NCI-H187 (cell line): ENCODE measurements at places on chromosomes 5 and 9.

DNA sequence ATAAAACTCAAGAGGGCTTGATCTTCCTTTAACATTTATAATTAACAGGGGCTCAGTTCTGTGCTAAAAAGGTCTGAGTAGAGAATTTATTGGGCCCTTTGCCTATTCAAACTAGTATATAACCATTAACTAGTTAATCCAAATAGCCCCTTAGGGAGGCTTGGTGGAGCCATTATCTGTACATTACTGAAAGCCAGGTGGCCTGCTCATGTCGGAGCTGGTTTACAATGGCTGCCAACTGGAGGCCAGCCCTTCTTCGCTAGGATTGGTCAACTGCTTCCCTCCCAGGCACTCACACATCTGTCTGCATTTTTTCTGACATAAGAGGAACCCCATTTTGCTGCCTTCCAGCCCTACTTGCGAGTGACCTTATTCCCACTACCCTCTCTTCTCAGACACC, 30.4 kb upstream of the NDFIP1 start:
- DNase-seq: no peak

GRCh38 chr9:127165116-127165515, 42.7 kb upstream of the ANGPTL2 start:
- DNase-seq: no peak

- DNase-seq: no peak
Measured at GRCh38 chr9:110541950-110542349, 37.6 kb downstream of the SVEP1 start.

GRCh38 chr5:92678640-92679039, 902.4 kb downstream of the NR2F1-AS1 start:
- DNase-seq: no peak

GRCh38 chr9:121333950-121334773, 35.9 kb downstream of the STOM start:
- DNase-seq: no peak

- DNase-seq: no peak
Measured at GRCh38 chr9:98039607-98040017, 16.9 kb upstream of the NANS start.

DNA sequence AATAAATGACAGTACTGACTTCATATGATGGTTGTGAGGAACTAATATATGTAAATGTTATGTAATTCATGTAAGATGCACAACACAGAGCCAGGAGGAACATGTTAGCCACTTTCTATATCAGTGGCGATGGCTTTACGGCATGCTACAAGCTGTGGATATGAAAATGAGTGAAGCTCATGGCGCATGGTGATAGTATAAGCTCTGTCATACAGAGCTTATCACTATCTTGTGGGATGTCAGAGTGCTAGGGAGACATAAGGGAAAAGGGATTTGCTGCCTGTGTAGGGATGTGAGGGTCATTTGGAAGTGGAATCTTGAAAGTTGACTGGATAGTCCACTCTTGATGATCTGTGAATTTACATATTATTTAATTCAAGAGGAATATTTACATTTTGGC, 13.6 kb downstream of the CPEB4 start:
- no peak for DNase-seq

DNA sequence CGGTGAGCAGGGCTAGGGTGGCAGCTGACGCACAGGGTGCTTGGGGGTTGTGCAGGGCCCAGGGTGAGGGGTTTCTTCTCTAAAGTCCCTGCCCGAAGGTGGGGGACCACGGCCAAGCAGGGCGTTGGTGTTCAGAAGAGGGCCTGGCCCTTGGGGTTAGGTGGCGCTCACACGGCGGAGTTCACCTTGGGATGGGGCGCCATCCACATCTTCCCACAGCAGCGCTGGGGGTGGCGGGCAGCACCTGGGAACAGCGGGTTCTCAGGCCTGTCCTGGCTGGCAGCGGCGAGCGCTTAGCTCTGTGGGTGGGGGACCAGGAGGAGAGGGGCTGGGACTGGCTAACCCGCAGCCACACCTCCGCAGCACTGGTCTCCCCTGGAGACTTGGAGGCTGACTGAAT, 6.1 kb downstream of the GPSM1 start:
- no peak for DNase-seq

DNA sequence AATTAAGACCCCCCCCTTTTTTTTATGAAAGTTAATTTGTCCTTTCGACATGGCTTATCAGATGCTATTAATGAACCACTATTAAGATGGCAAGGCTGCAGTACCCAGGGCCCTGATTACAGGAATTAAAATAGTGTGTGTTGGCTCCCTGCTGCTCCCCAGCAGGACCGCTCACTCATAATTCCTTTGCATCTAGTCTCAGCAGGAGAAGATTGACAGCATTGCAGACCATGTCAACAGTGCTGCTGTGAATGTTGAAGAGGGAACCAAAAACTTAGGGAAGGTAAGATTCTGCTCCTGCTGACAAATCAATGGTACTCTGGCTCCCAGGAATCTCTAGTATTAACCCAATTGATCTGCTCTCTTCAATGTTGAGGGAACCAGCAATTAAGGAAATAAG, 61.0 kb downstream of the STX17 start:
- DNase-seq: no peak

- no peak for DNase-seq
Measured at GRCh38 chr5:14269395-14269794, 126.3 kb downstream of the TRIO start.

DNA sequence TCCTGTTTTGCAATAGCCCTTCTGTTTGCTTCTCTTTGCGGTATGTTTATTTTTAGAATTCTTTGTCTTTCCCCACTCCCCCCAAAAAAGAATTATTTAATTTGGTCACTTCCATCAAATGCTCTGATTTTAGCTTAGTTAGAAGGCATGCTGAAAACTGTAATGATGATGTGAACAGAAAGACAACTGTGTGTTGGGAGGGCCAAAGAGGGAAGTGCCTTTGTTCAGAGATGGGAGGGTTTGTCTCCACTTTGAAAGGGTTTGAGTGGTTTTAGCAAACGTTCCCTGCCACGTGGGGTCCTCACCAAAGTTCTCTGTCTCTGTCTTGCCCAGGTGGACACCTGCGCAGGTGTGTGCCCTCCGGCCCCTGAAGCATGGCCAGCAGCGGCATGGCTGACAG, 41.9 kb downstream of the SYK start:
- DNase-seq: no peak

DNA sequence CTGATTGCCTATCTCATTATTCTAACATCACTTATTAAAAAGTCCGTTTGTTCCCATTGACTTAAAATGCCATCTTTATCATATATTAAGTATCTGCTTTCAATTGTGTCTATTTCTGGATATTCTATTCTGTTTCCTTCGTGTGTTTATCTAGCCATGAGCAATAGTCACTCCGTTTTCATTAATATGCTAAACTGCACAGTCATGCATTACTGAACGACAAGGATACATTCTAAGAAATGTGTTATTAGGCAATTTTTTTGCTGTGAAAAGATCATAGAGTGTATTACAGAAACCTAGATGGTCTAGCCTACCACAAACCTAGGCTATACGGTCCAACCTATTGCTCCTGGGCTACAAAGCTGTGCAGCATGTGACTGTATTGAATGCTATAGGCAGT, 482.9 kb downstream of the IRX1 start:
- DNase-seq: no peak

DNA sequence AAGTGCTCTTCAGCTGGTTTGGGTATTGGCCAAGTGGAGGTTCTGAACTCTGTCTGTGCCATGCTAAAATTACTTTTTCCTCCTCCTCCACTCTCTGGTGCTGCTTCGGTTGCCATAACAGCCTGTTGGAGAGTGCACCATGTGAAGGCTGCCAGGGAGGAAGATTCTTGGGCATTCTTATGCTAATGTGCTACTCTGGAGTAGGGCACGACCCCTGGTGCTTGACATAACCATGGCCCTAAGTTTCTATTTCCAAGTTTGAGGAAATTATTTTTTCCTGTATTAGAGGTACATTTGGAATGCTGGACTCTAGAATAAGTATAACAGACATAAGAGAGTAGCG, 111.6 kb downstream of the ARHGAP26 start:
- DNase-seq: no peak

DNA sequence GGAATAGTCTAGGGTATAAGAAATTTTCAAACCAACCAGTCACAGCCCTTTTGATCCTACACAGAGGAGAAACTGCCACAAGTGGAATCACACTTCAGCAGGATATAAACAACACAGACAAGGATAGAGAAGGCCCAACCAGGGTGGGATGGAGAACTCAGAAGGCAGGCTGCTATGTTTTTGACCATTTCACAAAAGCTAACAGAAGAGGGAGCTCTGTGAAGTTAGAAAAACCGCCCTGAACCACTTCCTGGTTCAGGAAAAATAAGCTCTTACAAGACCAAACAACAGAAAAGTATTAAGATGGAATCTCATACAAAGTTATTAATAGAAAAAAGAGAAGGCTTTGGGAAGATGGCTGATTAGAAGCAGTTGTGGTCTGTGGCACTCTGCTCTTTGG, 960 bp upstream of the IFNB1 start:
- DNase-seq: no peak

DNA sequence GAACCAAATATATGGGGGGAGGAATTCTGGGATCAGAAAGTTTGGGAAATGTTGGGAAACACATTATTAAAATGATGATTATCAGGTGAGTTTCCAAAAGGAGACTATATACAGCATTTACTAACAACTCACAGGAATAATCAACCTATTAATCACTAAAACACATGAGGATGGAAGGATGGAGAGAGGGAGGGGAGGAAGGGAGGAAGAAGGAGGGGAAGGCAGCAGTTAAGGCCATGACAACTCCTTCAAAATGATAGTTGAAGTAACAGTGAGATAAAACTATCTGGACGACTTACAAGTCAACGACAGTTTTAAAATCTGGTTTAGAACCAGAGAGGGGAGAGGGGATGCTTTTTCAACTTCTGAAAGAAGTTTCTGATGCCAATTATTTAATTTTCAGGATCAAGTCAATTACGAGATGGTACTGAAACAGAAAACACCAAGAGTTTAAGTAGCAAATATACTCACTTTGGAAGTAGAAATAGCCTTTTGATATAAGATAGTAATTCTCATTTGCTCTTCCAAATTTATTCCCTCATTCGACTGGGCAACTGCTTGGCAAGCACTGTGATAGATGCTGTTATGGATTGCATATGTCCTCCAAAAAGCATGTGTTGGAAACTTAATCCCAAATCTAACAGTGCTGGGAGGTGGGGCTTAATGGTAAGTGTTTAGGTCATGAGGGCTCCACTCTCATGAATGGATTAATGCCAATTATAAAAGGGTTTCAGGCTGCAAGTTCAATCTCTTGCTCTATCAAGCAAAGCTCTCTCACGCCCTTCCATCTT, 30.4 kb downstream of the FBXW11 start:
- DNase-seq: no peak

GRCh38 chr5:150274811-150275210, 14.8 kb downstream of the CAMK2A start:
- DNase-seq: no peak

DNA sequence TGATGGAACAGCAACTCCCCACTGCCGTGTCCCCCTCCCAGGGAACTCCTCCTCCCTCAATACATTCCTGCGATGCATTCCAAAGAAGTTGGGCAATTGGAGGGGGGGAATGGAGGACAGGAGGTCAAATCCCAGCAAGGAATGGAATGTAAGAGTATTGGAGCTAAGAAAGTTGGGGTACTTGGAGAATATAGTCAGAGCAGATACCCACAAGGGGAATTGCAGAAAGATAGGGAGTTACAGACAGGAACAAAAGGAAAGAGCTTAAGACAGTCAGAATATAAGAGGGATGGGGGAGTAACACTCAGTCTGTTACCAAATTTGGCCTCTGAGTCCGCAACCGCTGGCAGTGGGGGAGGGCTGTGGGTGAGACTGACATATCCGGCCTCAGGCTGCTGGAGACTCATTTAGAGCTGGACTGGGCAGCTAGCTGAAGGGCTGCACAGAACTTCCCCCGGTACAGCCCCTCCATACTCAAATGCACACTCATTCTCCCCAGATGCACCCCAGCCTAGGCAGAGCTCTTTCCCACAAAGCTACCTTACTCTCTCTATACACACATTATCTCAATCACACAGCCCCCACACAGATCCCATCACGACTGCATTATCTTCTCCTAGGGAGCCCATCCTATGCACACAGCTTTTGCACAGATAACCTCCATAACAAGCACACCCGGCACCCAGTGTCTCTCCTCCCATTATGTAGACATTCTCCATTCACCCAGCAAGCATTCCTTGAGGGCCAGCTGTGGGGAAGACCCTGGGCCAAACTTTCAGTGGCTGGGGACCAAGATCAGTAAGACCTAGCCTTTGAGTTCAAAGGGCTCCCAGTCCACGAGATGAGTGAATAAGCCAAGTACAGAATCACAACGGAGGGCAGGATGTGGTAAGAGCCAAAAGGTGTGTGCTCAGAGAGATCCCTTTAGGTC, 3.7 kb downstream of the TLN1 start:
- DNase-seq: no peak

GRCh38 chr9:13358128-13358527, 78.6 kb upstream of the MPDZ start:
- no peak for DNase-seq

- DNase-seq: no peak
Measured at GRCh38 chr9:137127301-137128157, 11.4 kb upstream of the GRIN1 start.

DNA sequence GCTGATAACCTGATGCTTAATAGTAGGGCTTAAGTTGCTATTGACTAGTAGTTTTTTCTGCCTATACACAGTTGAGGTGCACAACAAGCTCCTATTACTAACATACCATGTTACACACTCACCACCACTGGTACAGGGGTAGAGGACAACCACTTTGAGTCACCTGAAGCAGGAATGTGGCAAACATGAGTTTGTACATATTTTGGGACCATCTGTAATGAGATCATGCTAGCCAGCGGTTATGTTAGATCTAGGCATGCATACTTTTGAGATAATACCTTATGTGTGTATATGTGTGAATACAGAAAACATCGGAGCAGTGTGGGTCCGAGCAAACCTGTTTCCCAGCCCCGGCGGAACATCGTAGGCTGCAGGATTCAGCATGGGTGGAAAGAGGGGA, 72.8 kb upstream of the NXNL2 start:
- DNase-seq: no peak

- no peak for DNase-seq
Measured at GRCh38 chr5:53243403-53243802, 133.8 kb upstream of the MOCS2 start.

DNA sequence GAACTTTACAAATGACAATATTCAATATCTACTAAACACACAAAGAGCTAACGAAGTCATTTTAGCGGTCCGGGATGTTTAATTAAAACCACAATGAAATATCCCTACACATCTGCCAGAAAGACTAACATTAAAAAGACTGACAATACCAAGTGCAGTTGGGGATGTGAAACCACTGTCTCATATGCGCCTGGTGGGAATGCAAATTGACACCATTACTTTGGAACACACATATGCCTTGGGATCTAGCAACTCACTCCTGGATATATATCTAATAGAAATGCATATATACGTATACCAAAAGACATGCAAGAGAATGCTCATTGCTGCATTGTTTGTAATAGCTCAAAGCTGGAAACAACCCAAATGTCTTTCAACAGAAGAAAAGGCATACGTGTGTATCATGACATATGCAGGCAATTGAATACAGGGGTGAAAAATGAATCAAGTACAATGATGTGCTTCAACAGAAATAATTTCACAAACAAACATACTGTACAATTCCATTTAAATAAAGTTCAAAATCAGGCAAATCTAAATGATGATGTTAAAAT, 153.3 kb downstream of the CARTPT start:
- DNase-seq: no peak
